ENCODE measurements at places on chromosomes 7 and 10. TPM values are rescaled to one million over a fixed set of nuclear protein-coding genes. Genes with fewer than 3 reads are reported as not detected.
A peak's percentile ranks its signal among the peaks of the same experiment; 100 is the strongest.

DNA sequence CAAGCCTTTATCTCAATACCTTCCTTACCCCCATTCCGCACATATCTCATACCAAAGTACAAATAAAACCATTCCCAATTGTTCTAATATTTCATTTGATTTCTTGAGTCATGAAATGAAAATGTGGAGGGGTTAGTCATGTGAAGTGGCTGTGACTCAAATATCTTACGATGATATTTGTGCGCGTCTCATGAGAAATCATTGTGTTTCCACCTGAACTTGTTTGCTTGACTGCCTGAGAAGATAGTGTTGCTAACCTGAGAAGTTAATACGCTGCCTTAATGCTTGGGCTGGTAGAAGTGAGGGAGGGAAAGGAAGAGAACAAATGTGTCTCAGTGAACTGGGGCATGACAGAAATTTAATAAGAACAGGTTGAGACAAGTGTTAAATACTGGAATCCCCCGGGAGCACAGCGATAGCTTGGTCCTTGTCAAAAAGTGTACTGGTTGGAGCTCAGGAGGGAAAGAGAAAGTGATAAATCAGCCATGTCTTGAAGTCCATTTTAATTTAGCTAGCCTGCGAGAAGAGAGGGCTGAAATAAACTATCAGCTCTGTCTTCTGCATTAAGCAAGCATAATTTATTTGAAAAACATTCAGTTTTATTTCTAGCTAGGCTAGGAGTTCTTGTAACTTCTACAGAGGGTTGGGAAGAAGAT, 7.2 kb upstream of the EPHA1 start:
- no peaks in the 10 kb centered on the region for H3K27me3 ChIP-seq
- peaks cover 4% of the 10 kb centered on the region for H3K4me1 ChIP-seq
- no peak overlapping the region for H3K27ac ChIP-seq
- no peak for DNase-seq

DNA sequence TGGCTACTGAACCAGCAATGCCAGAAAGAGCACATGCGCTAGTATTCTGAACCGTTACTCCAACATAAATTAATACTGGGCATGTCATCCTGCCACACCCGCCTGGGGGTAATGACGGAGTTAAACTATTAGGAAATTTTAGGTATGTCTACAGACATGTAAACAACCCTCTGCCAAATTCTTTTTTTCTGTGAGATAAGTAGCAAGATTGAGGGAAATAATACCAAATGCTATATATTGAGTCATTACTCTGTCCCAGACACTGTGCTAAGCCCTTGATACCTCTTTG, 7.4 kb downstream of the LSMEM1 start:
- H3K27ac ChIP-seq: no peak overlapping the region
- H3K27me3 ChIP-seq: no peaks in the 10 kb centered on the region
- no peak for DNase-seq
- H3K36me3 ChIP-seq: no peaks in the 10 kb centered on the region
- H3K4me1 ChIP-seq: peaks cover 24% of the 10 kb centered on the region

DNA sequence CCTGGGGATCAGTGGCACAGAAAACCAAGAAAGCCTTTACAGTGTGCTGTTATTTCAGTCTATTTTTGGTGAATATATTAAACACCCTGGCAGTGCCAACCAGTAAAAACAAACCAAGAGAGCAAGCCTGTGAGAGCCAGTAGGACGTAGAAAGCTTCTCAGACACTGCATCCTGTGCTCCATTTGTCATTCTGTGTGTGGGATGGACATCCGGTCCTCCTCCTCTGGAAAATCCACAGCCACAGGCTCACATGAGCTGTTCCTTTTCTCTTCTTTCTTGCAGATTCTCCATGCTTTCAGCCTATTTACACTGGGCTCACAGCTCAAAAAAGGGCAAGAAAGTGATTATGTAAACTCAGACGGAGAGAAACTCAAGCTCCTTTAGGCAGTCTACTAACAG, 119.7 kb upstream of the YAE1 start:
- H3K4me3 ChIP-seq: no peak overlapping the region
- no peaks in the 10 kb centered on the region for H3K4me1 ChIP-seq
- DNase-seq: no peak
- H3K36me3 ChIP-seq: no peaks in the 10 kb centered on the region
- H3K27me3 ChIP-seq: no peaks in the 10 kb centered on the region
- H3K27ac ChIP-seq: no peak overlapping the region

DNA sequence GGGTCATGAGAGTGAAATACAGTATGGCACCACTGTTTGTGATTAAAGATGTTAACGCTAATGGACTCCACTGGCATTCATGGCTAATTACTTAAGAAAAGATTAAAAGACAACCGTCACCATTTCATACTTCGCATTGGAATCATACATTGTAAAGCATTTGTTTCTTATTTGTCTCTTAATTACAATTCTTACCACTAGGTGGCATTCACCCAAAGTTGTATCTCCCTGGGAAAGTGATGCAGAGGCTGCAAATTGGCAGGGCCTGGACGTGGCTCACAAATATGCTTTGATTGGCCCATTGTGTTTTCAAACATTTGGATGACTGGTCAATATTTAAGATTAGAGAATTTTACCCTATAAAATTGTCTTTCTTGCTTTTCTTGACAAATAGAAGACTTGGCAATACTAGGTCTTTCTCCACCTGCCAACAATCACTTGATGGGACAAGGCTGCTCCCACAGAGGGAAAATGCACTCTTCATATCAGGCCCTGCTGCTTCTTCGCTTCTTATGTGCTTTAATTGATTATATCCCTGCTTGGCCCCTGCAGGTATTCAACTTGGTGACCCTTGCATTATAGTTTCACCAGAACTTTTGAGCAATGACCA, 72.1 kb upstream of the STARD3NL start:
- no peak overlapping the region for H3K27ac ChIP-seq
- H3K36me3 ChIP-seq: no peaks in the 10 kb centered on the region
- DNase-seq: no peak

- DNase-seq: no peak
- H3K4me3 ChIP-seq: no peak overlapping the region
- no peak overlapping the region for H3K27ac ChIP-seq
- H3K4me1 ChIP-seq: no peaks in the 10 kb centered on the region
- no peaks in the 10 kb centered on the region for H3K27me3 ChIP-seq
- H3K36me3 ChIP-seq: no peaks in the 10 kb centered on the region
Measured at GRCh38 chr10:123212063-123212462, 57.9 kb downstream of the BUB3 start.

- H3K36me3 ChIP-seq: no peaks in the 10 kb centered on the region
- peaks cover 40% of the 10 kb centered on the region for H3K4me1 ChIP-seq
- no peaks in the 10 kb centered on the region for H3K27me3 ChIP-seq
- peak; percentile 46 for DNase-seq
Measured at GRCh38 chr7:66697449-66698438, 42.8 kb upstream of the RABGEF1 start.

DNA sequence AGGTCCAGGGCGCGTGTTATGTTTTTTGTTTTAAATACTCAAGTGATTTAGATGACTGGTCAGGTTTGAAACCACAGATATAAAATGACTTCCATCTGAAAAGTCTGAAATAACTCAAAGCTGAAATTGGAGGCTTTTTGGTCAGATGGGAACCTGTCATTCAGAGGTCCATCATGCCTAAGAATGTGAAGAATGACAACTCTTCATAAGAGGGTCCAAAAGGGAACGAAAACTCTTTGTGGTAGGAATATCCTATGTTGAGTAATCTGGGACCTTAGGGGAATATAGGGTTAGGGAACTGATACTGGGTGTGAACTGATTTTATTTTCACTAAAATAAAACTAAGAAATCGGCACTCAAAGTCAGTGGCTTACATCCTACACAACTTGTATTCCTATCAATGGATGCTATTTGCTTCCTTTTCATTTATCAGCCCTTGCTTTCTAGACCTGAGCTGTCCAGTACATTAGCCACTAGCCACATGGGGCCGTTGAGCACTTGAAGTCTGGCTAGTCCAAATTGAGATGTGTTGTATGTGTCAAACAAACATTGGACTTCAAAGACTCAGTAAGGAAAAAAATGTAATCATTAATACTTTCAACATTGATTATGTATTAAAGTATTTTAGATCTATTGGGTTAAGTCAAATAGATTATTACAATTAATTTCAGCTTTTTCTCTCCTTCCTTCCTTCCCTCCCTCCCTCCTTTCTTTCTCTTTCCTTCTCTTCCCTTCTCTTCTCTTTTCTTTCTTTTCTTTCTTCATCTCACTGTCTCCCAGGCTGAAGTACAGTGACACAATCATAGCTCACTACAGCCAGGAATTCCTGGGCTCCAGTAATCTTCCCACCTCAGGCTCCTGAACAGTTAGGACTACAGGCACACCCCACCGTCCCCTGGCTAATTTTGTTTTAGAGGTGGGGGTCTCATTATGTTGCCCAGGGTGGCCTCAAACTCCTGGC, 56.5 kb upstream of the KDM7A start:
- H3K27ac ChIP-seq: no peak overlapping the region

- no peak overlapping the region for H3K27ac ChIP-seq
- no peak overlapping the region for H3K4me3 ChIP-seq
- no peaks in the 10 kb centered on the region for H3K36me3 ChIP-seq
Measured at GRCh38 chr10:82813856-82814255, 938.9 kb downstream of the NRG3 start.

DNA sequence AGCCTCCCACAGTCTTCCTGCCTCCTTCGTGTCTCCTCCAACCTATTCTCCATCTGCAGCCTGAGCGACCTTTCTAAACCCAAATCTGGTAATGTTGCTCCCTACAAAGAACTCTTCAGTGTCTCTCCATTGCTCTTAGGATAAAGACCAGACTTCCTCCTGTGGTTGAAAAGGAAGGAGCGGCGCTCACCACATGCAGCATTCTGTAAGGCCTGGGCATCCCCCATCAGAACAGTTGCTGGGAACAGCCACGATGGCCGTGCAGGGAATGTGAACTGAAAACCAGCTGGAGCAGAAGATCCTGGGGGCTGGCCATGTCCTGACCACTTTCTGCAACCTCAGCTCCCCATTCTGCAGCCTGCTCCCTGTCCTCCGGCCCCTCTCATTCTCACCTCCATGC, 237.8 kb upstream of the ZMIZ1 start:
- H3K4me1 ChIP-seq: no peaks in the 10 kb centered on the region
- no peak overlapping the region for H3K4me3 ChIP-seq
- H3K27me3 ChIP-seq: no peaks in the 10 kb centered on the region
- H3K27ac ChIP-seq: no peak overlapping the region
- H3K36me3 ChIP-seq: no peaks in the 10 kb centered on the region

DNA sequence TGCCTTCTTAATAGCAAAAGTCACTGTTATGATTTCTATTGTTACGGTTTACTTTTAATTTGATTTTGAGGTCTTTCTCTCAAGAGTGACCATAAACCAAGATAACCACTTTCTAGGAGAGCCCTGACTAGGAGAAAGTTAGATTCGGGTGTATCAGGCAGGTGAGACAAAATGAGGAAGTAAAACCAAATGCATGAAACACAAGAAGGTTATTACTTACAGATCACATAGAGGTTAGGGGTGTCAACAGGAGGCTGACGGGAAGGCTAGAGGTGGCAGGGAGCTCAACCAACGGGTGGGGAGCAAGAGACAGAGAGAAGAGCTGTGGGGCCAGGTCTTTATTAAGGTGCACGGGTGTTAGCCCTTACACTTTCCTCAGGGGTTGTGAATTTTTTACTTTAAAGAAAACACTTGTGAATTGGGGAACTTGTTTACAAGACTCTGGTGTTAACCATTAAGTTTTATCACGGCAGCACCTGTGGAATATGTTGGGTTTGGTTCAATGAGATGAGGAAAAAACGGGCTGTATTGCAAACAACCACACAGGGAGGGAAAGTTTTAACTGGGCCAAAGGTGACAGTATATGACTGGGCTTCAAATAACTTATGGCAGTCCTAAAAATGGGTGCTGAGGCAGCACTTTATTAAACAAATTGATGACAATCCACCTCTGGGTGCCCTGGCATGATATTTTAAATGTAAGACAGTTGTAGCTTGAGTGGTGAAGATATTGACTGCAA, 154.9 kb downstream of the SDHAF3 start:
- no peaks in the 10 kb centered on the region for H3K36me3 ChIP-seq
- no peak for DNase-seq
- no peaks in the 10 kb centered on the region for H3K27me3 ChIP-seq
- H3K4me3 ChIP-seq: no peak overlapping the region

GRCh38 chr10:66414943-66415342, 510.9 kb upstream of the LRRTM3 start:
- H3K4me1 ChIP-seq: no peaks in the 10 kb centered on the region
- H3K27me3 ChIP-seq: no peaks in the 10 kb centered on the region
- no peak for DNase-seq
- H3K36me3 ChIP-seq: no peaks in the 10 kb centered on the region
- no peak overlapping the region for H3K27ac ChIP-seq

DNA sequence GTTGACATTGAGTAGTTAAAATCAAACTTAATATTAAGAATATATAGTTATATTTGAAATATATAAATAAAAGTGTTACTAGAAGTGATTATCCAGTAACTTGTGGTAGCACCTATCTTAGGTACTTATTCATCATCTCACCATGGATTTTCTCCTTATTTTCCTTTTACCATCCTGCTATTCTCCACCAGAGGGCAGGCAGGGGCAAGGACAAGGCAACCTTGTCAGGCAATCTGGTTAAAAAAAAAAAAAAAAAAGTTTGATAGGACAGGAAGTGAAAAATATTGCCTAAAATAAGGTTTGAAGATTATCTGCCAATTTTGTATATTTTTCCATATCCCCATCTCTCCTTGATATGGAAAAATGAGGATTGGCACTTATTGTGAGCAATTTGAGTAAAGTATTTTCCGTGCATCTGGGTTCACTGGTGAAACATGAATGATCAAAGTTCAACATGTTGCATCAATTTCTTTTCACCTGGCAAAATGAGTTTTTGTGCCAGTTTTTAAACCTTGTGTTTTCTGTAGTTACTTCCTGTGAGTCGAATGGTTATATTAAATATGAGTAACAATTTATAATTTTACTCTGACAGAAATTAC, 256.7 kb downstream of the AGMO start:
- H3K36me3 ChIP-seq: no peaks in the 10 kb centered on the region
- DNase-seq: no peak
- no peaks in the 10 kb centered on the region for H3K4me1 ChIP-seq
- H3K27ac ChIP-seq: no peak overlapping the region
- H3K4me3 ChIP-seq: no peak overlapping the region

GRCh38 chr7:81080553-81080952, 161.7 kb upstream of the SEMA3C start:
- H3K4me3 ChIP-seq: no peak overlapping the region
- no peak for DNase-seq
- no peaks in the 10 kb centered on the region for H3K4me1 ChIP-seq
- no peak overlapping the region for H3K27ac ChIP-seq

- no peaks in the 10 kb centered on the region for H3K27me3 ChIP-seq
- H3K36me3 ChIP-seq: peaks cover 13% of the 10 kb centered on the region
- no peak overlapping the region for H3K4me3 ChIP-seq
- peak overlapping the region; percentile 57 for H3K27ac ChIP-seq
- peaks cover 25% of the 10 kb centered on the region for H3K4me1 ChIP-seq
Measured at GRCh38 chr7:56083150-56083785, 9.5 kb downstream of the PHKG1 start.

ZNF804B gene
- not detected for total RNA-seq

PALS2 gene
- total RNA-seq: 21.1 TPM

PAX4 gene
- not detected for total RNA-seq

BAG3 gene
- 87.6 TPM for total RNA-seq

ZPBP gene
- not detected for total RNA-seq

ELAPOR2 gene
- 16.9 TPM for total RNA-seq

ERV3-1 gene
- 21.8 TPM for total RNA-seq

IFIT3 gene
- total RNA-seq: 22.7 TPM

CYP2E1 gene
- 5.3 TPM for total RNA-seq

ANXA8L1 gene
- total RNA-seq: not detected

SLC16A12 gene
- total RNA-seq: 1.2 TPM

TFR2 gene
- total RNA-seq: 0.35 TPM

VAX1 gene
- total RNA-seq: not detected

CALD1 gene
- total RNA-seq: 1,038 TPM

STEAP2 gene
- 27.7 TPM for total RNA-seq

CPA4 gene
- not detected for total RNA-seq

FAM107B gene
- 50.6 TPM for total RNA-seq
